NCI-H2081 treated with DMSO at 0.1 percent for 48 hours (cell line): ENCODE measurements at places on chromosomes 12 and 14.

DNA sequence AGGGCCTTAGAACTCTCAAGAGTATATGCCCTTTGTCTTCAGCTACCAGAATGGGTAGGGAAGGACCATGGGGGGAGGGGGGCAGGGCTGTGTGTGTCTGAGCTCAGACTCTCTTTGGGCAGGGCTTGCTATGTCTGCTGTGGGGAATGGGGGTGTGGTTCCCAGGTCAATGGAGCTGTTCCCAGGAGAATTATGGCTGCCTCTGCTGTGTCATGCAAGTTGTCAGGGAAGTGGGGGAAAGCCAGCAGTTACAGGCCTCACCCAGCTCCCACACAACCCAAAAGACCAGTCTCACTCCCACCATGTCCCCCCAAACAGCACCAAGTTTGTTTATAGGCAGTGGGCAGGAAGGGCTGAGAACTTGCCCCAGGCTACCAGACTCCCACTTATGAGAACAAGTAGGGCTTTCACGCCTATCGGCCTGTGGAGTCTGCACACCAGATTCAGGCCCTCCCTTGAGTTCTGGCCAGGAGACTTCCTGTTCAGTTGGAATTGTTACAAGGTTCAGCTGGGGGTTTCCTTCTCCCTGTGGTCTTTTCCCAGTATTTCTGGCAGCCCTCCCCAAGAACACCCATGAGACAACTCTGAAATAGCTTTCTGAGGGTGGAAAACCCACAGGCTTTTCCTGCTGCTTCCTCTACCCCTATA is 6.1 kb upstream of the SERPINA11 start:
- no peak for DNase-seq

- DNase-seq = no peak
Observed at GRCh38 chr14:59221568-59221967, 33.1 kb downstream of the DAAM1 start.

DNA sequence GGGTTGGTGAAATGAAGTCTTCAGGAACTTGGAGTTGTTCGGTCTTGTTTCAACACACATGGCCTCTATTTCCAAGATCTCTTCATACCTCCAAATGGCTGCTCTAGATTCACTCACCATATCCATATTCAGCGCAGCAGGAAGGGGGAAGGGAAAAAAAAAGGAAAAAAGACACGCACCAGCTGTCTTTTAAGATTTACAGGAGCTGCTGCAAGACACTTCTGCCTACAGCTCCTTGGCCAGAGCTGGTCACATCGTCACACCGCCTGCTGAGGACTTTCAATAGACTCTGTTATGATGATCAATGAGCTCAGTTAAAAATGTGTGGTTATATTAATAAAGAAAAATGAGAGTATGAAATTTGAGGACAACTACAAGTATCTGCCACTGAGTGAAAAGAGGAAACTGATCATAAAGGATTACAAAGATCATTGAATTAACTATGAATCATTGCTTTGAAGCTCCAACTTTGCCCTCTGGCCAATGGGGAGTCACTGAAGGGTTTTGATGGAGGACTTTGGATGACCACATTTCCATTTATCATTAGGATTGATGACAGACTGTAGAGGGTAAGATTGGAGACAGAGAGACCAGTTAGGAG is 182.1 kb upstream of the HMGA2 start:
- DNase-seq = no peak

- DNase-seq = no peak
Observed at GRCh38 chr12:63152321-63152700, 1.3 kb upstream of the AVPR1A start.

GRCh38 chr12:47983541-47984115 is 20.2 kb downstream of the TMEM106C start:
- DNase-seq = no peak

- no peak for DNase-seq
Observed at GRCh38 chr14:88386256-88386794, 868 bp downstream of the SPATA7 start.

DNA sequence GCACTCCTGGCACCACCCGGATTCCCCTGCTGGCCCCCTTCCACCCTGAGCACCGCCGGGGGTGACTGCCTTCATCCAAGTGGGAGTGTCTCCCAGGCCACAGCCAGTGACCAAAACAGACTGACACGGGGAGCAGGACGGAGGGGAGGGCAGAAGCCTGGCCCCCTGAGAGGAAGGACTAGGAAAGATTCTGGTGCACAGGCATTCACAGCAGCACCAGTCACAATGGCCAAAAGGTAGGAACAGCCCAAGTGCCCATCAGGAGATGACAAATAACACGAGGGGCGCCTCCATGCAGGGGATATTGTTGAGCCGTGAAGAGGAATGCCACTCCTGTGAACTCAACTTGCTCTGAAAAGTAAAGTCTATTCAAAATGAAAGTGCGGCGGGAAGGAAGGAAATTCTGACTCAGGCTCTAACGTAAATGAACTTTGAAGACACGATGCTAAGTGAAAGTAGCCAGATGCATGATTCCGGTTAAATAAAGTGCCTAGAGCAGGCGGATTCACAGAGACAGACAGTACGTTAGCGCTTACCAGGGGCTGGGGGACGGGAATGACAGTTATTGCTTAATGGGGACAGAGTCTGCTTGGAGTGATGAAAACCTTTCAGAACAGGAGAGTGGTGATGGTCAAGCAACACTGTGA is 146.1 kb upstream of the NCOR2 start:
- no peak for DNase-seq

DNA sequence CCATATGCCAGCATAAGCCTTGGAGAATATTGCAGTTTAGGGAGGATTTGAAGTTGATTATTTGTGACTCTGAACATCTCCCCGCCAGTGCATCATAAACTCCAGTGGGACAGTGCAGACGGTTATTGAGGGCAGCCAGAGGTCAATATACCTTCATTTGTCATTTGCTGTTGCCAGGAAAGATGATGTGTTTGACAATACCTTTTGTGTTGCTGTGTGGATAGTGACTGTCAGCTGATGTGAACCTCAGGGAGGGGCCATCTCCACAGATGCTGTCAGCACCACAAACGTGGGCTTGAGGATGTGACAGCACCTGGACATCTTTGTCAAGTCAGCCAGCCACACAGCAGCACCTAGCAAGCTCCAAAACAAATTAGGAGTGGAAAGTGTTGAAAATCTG is 11.5 kb downstream of the CCDC198 start:
- DNase-seq = no peak

DNA sequence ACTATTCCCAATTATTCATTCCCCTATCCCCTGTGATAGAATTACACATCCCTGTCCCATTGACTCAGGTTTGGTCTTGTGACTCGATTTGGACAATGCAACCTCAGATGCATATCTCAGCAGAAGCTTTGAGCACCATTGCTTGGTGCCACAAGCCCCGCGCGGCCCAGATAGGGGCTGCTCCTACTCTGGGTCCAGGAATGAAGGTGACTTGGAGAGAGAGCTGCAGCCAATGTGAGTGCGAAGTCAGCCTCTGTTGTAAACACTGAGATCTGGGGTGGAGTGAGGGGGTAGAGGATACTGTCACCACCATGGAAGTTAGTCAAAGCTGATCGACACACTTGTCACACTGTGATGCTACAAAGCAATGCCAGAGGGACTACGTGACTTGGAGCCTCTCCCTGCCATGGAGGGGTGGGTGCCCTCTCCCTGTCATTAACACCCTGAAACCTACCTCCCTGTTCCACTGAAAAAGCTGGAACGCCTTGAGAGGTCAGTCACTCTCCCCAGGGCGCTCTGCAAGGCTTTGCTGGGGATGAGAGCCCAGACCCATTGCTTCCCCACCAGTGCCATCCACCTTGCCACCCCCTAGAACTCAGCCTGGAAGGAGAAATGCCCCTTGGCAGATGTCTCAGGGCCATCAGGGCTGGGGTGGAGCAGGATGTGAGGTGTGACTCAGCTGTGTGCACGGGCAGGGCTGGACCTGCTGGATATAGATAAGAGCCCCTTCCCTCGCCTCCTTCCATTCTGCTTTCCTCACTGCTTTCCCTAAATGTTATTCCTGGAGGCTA is 6.6 kb upstream of the PLEK2 start:
- no peak for DNase-seq

- DNase-seq = no peak
Observed at GRCh38 chr12:130989391-130989790, 35.7 kb downstream of the ADGRD1 start.

GRCh38 chr14:97945631-97946030 is 1148.4 kb downstream of the VRK1 start:
- no peak for DNase-seq

GRCh38 chr12:32108787-32109186 is 2.1 kb downstream of the BICD1 start:
- no peak for DNase-seq

DNA sequence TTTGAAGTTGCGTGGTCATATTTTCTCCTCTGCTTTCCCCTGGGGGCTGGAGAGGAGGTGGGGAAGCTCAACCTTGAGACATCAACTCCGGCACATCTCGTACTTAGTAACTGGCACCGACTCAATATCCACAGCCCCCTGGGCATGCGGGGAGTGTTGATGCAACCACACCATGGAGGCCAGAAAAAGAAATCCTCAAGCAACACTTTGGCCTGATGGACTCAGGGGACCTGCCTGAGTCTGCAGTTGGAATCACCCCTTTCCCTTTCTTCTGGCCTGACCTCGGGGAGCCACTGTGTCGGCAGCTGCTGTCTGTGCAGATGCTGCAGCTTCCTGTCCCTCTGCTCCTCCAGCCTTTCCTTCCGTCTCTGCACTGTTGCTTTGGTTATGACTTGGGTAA is 11.4 kb upstream of the AACS start:
- DNase-seq = no peak

DNA sequence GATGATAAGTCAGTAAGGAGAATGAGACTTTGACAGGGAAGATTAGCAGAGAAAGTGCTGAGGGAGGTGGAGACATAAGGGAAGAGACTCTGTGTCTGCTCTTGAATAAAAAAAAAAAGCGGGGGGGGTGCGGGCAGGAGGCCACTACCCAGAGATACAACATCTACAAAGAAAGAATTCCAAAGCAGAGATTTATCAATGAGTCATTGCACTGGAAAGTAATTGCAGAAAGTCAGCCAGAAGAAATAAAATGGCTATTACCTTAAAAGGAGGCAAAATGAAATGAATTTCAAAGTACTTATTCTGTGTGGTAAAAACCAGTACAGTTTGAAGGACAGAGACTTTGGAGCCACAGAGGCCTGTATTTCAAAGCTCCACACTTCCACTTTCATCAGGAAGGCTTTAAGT is 267.1 kb upstream of the PRKD1 start:
- DNase-seq = no peak

DNA sequence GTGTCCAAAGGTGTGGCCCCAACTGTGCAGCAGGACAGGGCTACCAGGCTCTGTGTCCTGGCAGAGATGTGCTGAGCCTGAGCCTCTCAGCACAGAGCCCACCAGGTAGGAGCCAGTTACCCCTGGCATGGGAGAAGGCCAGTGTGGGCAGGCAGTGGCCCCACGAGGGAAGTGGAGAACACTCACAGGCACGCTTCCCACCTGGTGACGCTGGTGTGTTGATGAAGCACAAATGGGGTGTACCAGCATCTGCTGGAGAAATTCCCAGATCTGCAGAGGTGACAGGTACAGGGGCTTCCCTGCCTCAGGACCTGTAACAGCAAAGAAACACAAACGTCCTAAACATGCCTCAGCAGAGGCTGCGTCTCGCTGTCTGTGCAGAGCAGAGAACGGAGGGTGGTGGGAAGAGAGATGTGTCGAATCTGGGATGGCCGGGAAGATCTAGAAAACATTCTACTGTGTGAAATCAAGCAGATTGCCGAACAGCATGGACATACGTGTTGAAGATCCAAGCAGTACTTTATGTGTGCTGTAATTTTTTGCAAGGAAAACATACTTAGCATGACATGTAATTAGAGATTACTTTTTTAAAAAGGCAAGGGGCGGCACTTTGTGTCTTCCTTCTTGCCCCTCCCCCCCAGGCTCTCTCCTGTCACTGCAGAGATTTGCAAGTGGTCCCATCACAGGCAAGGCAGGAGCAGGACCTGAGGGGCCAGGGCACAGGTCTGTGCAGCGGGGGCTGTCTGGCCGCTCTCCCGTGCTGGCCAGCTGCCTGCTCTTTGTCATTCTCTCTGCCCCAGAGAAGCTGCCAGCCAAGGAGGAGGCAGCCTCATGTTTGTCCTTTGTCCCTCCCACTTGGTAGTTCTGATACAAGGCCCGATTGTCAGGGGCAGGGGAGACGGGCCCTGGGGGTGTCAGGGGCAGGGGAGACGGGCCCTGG is 17.3 kb downstream of the HIP1R start:
- DNase-seq = no peak

DNA sequence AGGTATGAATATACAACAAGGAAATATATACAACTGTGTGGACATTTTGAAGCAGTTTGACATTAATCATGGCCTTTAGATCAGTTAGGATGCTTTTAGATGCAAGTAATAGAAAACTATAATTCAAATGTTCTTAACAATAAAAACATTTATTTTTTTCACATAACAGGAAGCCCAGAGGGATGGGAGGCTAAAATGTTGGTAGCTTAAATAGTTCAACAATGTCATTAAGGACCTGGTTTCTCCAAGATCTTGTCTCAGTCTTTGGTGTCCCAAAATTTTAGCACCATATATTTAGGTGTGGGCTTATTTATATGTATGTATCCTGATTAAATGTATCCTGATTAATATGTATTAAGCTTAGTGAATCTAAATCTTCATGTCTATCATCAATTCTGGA is 292.4 kb downstream of the NUAK1 start:
- no peak for DNase-seq

- no peak for DNase-seq
Observed at GRCh38 chr12:1595690-1596347, 1.4 kb upstream of the FBXL14 start.

DNA sequence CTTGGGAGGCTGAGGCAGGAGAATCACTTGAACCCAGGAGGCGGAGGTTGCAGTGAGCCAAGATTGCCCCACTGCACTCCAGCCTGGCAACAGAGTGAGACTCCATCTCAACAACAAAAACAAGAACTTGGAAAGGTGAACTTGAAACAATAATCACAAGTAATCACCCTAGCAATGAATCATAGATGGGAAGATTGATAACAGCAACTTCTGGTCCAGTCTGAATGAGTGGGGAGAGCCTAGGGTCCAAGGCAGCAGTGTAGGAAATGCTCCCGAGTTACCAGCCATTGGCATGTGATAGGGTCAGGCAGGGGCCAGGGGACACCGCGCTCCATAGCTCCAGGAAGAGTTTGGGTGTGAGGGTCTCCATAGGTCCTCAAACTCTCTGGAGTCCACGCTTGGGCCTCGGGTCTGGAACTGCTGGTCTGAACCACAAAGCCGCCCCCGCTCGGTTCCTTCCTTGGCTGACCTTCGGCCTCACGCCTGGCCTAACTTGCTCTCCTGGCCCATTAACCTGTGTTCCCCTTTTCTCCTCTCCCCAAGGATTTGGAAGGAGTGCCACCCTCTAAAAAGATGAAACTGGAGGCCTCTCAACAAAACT is 19.9 kb upstream of the MLXIP start:
- no peak for DNase-seq

- DNase-seq = no peak
Observed at GRCh38 chr14:99819514-99819913, 26.3 kb downstream of the EML1 start.

GRCh38 chr14:36502558-36503508 is 17.2 kb downstream of the NKX2-1 start:
- DNase-seq = no peak

GRCh38 chr12:105671720-105672119 is 341.2 kb downstream of the C12orf75 start:
- no peak for DNase-seq

GRCh38 chr14:39229222-39229543 is 4.5 kb upstream of the MIA2 start:
- DNase-seq = no peak
